ENCODE measurements at places on chromosomes 3 and 15.

- peak; percentile 15 for DNase-seq
These were observed 3.5 kb upstream of the CPNE4 start for GRCh38 chr3:132038198-132038825.

- no peak for DNase-seq
These were observed 8.9 kb downstream of the ADCY5 start for GRCh38 chr3:123439806-123440580.

DNA sequence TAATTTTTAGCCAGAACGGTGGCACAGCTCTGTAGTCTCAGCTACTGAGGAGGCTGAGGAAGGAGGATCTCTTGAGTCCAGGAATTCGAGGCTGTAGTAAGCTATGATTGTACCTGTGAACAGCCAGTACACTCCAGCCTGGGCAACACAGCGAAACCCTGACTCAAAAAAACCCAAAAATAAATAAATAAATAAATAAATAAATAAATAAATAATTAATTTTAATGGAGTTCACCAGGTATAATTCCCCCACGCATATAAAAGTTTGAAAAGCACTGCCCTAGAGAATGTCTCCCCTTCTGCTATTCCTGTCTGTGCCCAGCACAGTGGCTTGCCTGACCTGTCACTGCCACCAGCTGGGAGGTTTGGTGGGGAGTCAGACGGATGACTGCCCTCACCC, 4.2 kb upstream of the RLBP1 start:
- no peak for DNase-seq

- DNase-seq: peak; percentile 66
These were observed 16.5 kb upstream of the MUSTN1 start for GRCh38 chr3:52851348-52851747.

- peak; percentile 83 for DNase-seq
These were observed 2.2 kb upstream of the GRAMD2A start for GRCh38 chr15:72199721-72200212.

GRCh38 chr3:100412912-100413590, 11.7 kb downstream of the LNP1 start:
- no peak for DNase-seq

- no peak for DNase-seq
These were observed 176.3 kb downstream of the IGF1R start for GRCh38 chr15:98824595-98824994.

GRCh38 chr3:80308637-80309036, 540.8 kb upstream of the ROBO1 start:
- DNase-seq: peak; percentile 50

GRCh38 chr15:91047545-91048199, 25.3 kb upstream of the VPS33B start:
- DNase-seq: no peak

DNA sequence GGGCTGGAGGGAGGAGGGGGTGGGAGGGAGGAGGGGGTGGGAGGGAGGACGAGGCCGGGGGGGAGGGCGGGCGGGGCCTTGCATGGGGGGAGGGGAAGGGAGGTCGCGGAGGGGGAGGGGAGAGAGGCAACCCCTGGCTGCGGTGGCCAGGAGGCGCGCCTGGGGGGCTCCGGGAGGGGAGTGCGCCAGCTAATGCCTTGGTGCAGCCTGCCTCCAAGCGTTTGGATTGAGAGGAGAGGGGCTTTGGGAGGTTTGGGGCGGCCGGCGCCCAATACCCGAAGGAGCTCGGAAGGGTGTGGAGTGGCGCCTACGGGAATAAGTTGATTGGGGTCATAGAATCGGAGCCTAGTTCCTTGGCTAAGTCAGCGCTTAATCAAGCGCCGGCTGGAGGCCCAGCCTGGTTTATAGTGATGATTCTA, 557 bp downstream of the TFG start:
- peak; percentile 77 for DNase-seq

DNA sequence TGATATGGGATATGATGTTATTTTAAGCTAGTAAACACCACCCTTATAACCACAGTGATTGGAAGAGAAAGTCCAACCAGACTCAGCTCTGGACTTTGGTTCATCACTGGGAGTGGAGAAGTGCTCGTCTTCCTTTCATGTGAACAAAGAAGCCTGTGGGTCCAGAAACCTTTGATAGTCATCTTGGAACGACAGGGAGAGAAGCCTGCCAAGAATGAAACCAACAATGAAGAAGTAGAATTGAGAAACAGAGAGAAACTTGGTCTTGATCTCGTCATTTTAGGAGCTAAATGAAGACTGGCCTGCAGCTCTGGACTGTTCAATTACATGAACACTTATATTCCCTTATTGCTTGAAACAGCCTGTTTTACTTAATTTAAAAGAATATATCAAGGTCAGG, 13.1 kb upstream of the SLC35G2 start:
- no peak for DNase-seq

- no peak for DNase-seq
These were observed 451.1 kb upstream of the ATP11B start for GRCh38 chr3:182342252-182342651.

DNA sequence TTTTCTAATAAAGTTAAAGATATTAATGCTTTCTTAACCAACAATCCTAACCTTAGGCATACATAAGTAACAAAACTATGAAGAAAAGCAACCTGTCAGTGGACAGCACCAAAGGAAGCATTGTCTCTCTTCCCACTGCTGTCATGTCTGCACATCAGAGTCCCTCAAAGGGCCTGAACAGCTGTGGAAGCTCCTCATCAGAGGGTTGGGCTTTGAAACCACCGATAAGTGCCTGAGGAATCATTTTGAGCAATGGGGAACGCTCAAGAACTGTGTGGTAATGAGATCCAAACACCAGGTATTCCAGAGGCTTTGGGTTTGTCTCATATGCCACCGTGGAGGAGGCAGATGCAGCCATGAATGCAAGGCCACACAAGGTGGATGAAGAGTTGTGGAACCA, 182.5 kb downstream of the FMN1 start:
- DNase-seq: no peak

DNA sequence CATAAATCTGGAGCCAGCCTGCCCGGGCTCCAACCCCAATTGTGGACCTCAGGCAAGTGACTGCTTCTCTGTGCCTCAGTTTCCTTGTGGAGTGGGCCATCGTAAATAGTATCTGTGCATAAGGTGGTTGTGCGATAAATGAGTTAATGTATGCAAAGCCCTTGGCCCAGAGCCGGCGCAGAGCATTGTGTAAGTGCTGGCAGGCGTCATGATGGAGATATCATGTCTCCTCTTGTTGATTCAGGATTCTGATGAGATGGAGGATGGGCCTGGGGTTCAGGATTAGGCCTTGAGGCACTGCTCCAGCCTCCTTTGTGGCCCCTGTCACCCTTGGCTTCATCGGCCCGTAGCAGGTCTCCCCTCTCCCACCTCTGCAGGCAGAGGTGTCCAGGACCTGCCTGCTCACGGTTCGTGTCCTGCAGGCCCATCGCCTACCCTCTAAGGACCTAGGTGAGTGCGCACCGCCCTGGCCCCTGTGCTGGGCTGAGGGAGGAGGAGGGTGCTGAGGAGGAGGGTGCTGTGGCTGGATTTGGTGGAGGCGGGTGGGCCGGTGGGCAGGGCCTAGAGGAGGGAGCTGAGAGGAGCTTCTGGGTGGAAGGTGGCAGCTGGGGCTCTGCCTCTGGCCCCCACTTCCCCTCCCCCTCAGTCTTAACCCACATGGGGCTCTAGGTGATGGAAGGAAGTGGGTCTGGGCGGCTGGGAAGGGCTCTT, 1.3 kb downstream of the PLA2G4B start:
- peak; percentile 44 for DNase-seq

- no peak for DNase-seq
These were observed 202.0 kb upstream of the CFAP20DC start for GRCh38 chr3:59251869-59252268.

DNA sequence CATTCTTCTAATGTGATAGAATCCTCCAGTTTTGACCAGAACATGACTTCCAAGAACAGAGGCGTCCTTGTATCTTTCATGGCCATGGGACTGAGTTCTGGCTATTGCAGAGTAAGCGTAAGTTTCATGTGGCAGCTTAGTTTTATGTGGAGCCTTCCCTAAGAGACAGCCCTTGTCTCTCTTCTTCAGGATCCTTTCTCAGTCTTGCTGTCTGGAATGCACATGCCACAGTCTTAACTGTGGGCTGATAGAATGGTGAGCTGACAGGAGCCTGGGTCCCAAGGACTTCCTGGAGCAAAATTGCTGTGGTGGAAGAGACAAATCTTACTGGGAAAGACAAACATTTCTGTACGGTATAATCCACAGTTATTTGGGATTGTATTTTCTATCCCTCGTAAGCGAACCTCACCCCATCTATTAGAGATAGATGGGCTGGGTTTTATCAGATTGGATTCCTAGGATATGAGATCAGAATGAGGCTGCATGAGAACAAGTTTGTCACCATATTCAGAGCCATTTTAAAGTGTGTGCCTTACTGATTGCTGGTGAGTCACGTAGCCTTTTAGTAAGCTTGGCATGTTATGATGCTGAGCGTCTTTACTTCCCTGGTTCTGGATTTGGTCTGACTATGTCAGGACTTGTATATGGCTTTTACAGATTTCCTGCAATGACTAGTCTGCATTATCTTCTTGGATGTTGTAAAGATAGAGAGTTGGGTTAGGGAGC, 32.8 kb downstream of the CDIN1 start:
- DNase-seq: no peak

- no peak for DNase-seq
These were observed 11.9 kb upstream of the TM4SF4 start for GRCh38 chr3:149462581-149463011.

DNA sequence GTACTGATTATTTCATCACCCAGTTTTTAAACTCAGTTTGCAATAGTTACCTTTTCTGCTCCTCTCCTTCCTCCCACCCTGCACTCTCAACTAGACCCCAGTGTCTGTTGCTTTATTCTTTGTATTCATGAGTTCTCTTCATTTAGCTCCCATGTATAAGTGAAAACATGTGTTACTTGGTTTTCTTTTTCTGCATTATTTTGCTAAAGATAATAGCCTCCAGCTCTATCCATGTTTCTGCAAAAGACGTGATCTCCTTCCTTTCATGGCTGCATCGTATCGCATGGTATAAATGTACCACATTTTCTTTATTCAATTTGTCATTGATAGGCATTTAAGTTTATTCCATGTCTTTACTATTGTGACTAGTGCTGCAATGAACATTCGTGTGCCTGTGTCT, 79.0 kb downstream of the NAALADL2 start:
- no peak for DNase-seq

DNA sequence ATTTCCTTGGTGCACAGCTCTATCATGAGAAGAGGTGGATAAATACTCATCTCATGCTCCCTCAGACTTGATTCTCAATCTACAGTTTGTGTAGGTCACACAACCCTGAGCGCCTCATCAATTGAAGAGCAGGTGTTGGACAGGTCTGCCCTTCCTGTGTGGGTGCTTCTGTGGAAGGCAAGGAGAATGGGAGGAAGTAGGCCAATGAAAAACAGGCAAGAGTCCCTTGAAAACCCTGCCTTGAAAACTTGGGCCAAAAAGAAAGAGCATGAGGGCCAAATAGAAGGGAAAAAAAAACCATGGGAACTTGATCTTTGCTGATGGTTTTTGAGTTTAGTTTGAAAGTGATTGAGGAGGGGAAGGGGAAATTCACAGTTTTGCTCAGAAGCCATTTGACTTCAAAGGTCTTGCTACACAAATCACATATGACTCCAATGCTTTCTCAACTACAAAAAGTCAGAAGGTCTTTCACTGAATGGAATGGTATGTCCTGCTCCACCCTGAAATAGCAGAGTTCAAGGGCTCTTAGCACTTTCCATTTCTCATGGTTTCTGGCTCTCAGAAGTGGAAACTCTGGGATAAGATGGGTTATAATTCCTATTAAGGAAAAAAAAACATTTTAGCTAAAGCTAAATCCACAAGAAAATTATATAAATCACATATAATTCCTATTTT, 37.2 kb upstream of the TM4SF1 start:
- DNase-seq: no peak

- DNase-seq: no peak
These were observed 27.8 kb downstream of the CFAP161 start for GRCh38 chr15:81161851-81162250.

DNA sequence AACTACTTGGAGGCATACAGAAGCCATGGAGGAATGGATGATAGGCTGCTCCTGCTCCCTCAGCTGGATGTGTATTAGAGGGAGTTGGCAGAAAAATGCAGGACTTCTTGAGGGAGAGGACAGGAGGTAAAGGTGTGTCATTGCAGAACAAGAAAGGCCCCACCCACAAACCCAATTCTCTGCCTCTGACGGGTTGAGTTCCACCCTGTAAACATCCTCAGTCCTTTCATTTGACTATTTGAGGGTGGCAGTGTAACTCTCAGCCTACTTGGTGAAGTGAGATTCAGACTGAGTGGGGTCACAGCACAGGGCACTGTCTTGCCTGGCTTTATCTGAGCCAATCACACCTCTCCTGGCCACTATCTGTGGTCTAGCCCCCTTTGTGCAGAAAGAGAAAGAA, at the start of gene TPRG1:
TPRG1 (plus strand) TSS at position 265 of the 400 bp plus-strand sequence. CDS start 35,414 bp downstream, outside the sequence.
- no peak for DNase-seq

- no peak for DNase-seq
These were observed 41.6 kb upstream of the IL20RB start for GRCh38 chr3:136916223-136916622.

GRCh38 chr15:47870300-47870955, 153.1 kb downstream of the SEMA6D start:
- peak; percentile 57 for DNase-seq

- no peak for DNase-seq
These were observed 119.7 kb downstream of the SST start for GRCh38 chr3:187550446-187550845.

- no peak for DNase-seq
These were observed 366.7 kb downstream of the CTNNB1 start for GRCh38 chr3:41565948-41566514.

DNA sequence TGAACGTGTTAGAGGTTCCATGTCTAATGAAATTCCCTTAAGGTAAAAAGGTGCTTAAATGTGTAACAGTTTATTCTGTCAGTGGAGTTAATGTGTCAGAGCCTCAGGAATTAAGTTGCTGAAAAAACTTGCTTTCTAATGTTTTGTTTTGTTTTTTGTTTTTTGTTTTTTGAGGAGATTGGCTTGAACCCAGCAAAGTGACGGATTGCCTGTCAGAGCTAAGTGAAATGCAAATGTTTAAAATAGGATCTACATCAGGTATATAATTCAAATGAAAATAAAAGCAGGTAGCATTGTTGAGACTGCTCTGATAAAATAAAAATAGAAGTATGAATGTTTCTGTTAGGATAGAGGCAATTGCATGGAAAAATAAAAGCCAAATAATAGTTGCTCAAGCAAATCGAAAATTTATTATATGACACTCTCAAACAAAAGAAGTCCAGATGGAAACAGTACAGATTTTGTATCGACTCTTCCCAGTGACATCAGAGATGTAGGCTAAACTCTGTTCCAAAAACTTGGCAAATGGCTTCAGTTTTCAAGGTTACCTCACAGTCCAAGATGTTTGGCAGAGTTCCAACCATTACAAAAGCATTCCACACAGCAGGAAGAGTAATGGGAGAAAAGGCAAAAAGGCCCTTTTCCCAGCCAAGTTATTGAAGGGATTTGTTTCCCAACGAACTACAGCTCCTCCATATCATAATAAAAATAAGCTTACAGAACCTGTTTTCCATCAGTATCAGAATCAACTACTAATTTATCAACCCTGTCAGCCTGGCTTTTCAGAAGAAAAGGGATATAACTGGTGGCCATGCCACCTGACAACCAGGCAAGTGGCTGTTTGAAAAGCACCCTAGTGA, 291.0 kb downstream of the TBL1XR1 start:
- DNase-seq: no peak
